ENCODE measurements at places on chromosomes 1 and 21.

DNA sequence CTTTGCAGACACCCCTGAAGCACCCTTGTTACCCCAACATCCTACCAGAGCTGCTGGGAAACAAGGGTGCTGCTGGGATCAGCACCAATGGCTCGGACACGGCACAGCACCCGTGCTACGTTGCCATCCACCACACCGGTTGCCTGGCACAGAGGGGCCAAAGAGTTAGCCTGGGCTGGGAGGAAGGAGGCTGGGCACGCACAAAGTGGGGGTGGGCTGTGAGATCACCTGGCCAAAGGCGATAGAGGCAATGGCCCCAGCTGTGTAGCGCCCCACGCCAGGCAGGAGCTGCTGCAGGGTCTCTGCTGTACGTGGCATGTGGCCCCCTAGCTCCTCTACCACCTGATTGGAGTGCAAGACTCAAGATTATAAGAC is 5.6 kb downstream of the HPDL start:
- DNase-seq, result no peak

- DNase-seq, result no peak
Observed at GRCh38 chr1:223872308-223872901, 26.7 kb upstream of the TP53BP2 start.

DNA sequence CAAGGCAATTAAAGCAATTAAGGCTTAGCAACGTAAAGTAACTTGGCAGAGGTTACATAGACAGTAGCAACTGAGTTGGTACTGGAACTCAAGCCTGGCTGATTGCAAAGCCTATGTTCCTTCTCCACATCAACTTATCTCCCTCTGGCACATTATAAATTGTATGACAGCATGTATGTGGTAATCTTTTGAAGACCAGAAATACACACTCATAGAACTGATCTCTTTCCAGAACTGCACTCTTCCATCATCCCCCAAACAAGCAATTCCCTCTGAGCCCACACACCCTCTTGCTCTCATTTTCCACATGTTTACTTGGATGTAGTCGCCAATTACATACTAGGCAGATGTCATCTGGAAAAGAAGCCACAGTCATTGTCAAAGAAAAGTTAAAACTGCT is 502.2 kb downstream of the PLPP3 start:
- no peak for DNase-seq

GRCh38 chr1:181135815-181136737 is 47.6 kb downstream of the IER5 start:
- no peak for DNase-seq

DNA sequence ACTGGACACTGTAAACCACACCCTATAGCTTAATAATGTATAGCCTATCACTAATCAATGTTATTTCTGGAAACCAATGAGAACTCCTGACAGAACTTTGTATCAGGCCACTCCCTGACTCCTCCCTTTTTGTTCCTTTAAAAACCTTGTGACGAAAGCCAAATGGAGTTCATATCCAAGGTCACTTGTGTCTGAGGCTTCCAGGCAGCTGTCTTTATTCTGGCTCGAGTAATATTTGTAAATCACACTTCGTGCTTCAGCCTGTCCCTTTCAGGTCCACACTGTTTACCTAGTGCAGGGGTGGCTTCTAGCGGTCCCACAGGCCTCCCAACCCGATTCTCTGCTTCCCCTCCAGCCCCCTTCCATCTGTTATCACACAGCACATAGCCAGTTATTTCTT is 16.2 kb upstream of the CAPN9 start:
- DNase-seq, result no peak

- DNase-seq, result no peak
Observed at GRCh38 chr1:19877181-19877750, 4.9 kb upstream of the OTUD3 start.

- no peak for DNase-seq
Observed at GRCh38 chr1:153633161-153633753, 609 bp upstream of the CHTOP start.

GRCh38 chr1:201513498-201514243 is 6.7 kb upstream of the CSRP1 start:
- DNase-seq, result no peak

- no peak for DNase-seq
Observed at GRCh38 chr21:26199456-26199855, 28.9 kb upstream of the APP start.

- DNase-seq, result no peak
Observed at GRCh38 chr1:247337250-247337746, 5.6 kb upstream of the ZNF496 start.

GRCh38 chr1:113660088-113660487 is 99.2 kb downstream of the PHTF1 start:
- DNase-seq, result no peak

- no peak for DNase-seq
Observed at GRCh38 chr1:200240656-200241055, 169.2 kb downstream of the ZNF281 start.

- no peak for DNase-seq
Observed at GRCh38 chr1:227793079-227793947, 22.2 kb upstream of the PRSS38 start.

DNA sequence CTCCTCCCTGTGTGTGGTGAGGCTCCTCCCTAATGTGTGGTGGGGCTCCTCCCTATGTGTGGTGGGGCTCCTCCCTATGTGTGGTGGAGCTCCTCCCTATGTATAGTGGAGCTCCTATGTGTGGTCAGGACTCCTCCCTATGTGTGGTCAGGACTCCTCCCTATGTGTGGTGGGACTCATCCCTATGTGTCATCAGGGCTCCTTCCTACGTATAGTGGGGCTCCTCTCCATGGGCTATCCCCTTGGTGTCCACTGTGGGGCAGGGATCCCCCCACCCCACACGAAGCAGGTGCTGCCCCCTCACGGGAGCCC is 29.6 kb downstream of the PRSS38 start:
- no peak for DNase-seq

- no peak for DNase-seq
Observed at GRCh38 chr1:91325456-91325855, 79.2 kb downstream of the HFM1 start.

DNA sequence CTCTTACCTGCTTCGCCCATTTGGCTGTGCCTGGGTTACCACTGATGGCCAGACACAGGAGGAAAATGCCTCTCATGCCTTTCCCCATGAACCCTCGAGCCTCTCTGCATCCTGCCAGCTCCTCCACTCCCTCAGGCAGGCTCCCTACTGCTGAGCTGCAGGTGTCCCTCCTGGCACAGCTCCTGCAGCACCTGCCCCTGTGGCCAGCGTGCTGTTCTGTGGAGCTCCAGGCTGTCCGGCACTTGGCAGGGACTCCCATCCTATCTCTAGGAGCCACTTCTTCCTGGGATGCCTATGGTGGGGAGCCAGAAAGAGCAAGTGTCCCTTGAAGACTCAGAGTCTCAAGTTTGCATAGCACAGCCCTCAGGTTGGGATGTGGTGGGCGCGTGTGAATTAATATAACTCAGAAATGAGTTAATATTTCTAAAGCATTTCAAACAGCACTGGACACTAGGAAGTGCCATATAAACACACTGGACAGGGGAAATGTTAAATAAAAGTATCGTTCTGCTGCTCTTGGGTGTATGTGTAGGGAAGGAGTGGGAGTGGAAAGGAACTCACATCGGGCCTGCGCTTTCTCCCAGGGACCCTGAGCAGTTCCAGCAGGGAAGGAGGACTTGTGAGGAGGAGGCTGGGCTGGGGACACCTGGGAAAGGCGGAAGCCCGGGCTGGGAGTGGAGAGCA is 2.7 kb downstream of the LRRC71 start:
- DNase-seq, result no peak

GRCh38 chr1:5690898-5691297 is 301.3 kb downstream of the NPHP4 start:
- DNase-seq, result no peak
